ENCODE measurements at places on chromosomes 16 and 17.

DNA sequence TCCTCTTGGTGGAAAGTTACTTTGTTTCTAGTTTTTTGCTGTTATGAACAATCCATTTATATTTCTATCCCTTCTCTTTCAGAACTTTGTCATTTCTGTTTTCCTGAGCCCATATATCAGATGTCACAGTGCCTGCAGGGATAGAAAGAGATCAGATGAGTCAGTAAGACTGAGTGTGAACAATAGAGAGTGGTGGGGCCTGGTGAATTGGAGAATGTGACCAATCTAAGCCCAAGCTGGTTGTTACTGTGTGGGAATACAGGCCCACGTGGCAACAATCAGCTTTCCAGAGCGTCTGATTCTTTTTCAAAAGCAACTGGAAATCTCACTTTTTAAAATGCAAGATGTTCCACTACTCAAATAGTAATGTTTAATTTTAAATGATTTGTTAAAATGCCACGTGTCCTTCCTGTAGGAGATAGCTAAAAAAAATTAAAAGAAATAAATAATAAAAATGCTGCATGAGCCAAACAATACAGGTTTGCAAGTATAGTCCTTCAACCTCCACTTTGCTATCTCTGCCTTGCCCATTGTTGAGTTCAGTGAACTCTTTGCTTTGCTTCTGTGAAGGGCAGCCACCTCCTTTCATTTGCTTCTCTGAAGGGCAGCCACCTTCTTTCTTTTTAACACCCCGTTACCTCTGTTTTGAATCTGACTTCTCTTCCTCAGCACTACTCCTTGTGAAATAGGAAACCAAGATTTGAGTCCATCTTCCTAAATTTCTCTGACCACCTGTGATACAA lies 9.6 kb downstream of the DCTN5 start:
- DNase-seq: no peak

DNA sequence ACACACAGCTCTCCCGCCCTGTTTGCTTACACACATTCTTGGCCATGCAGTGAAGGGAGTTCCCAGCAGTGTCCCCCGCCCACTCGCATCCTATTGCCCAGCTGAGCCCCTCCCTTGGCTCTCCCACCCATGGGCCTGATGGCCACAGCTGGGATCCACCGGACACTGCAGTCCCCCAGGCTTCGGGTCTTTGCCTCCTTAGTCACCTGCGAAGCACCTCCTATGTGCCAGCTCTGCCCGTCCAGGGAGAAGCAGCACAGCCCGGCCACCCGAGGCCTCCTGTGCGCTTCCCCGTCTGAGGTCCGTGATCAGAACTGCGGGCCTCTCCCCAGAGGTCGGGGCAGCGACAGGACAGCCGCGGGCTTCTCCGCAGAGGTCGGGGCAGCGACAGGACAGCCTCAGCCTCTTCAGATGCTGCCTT lies 136.9 kb downstream of the BANP start:
- DNase-seq: no peak

GRCh38 chr16:75248142-75248535 lies 3.3 kb downstream of the BCAR1 start:
- no peak for DNase-seq

DNA sequence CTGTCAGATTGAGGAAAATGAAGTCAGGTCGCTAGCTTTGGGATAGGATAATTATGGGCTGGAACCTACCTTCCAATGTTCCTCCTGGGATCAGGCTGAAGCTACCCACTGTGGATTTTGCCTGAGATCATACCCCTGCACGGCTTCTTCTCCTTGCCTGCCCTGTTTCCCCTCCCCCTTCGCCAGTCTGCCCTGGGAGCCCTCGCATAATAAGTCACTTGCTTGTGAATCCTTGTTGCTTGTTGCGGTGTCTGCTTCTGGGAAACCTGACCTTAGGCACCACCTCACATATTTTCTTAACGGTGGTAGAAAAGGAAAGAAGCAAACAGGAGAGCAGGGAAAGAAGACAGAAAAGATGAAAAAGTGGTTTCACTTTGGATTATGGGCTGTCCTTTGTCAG lies 13.3 kb upstream of the PMP22 start:
- DNase-seq: no peak

DNA sequence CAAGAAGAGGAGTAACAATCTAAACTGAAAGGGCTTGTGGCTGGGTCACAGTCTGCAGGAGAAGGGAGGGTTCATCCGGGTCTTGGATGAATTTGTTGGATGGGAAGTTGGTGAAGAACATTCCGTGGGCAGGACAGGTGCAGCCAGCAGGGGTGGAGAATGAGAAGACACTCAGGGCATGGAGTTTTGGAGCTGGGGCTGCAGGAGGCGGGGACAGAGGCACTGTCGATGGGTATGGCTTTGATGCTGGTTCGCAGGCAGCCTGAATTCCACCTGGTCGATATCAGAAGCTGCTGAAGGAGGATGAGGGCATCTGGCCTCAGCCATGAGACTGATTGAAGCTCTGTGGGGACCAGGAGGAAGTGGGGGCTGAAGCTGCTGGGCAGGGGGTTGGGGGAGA lies 36.1 kb upstream of the CBFA2T3 start:
- no peak for DNase-seq

- no peak for DNase-seq
These were observed 7.9 kb downstream of the P2RX5 start for GRCh38 chr17:3688027-3688553.

DNA sequence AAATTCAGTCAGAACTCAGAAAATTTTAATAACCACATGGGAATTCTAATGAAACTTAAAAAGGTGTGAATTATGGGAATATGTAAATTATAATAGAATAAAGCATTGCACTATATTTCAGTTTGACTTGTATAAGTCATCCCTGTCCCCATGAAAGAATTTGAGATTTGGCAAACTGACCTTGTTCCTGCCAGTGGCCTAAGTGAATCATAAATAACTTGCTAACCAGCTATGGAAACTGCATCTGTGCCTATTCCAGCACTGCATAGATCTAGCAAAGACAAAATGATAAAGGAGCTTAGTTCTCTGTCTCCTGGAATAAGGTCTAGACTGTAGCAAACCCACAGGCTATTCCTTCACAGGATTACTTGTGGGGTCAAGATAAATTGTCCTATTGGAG lies 106.8 kb upstream of the NOG start:
- no peak for DNase-seq

DNA sequence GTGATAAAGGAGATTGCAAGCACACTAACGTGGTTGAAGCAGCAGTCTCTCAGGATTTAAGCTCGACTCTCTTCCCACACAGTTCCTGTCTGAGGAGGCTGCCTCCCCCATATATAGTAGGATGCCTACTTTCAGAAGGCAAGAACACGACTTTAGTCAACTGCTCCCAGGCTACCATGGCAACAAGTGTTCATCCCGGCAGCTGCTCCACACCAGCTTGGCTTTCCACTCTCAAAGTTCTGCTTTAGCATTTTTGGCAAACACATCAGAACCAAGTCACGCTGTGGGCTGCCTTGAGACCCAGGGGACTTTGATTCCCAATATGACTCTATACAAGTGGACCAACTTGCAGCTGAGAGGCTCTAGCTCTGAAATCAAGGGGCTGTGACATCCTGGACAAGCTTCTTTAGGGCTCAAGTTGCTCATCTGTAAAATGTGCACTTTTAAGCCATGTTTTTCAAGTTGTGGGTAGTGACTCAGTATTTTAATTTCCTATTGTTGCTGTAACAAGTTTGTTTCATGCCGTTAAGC lies 16.5 kb downstream of the ZP2 start:
- DNase-seq: no peak

DNA sequence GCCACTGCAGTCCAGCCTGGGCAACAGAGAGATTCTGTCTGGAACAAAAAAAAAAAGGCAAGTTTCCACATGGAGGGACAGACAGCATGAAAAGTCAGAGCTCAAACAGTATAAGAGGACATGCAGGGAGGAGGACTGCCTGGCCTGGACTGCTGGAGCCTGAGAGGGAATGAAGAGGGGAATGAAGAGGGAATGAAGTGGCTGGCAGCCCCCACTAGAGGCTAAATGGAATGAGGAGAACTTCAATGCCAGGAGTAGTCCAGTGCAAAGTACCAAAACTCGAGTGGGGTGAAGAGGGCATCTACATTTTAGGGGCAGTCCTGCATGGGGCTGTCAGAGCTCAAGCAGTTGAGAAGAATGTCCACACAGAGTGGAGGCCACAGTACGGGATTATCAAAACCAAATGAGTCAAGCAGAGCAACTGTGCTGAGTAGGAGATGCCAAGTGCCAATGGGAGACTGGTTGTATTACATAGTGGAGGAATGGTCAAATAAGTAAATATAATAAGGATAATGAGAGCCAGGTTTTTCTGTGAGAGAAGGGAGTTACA lies 22.9 kb downstream of the IKZF3 start:
- DNase-seq: no peak

- DNase-seq: no peak
These were observed 9.7 kb downstream of the RAD51C start for GRCh38 chr17:58702045-58702476.

DNA sequence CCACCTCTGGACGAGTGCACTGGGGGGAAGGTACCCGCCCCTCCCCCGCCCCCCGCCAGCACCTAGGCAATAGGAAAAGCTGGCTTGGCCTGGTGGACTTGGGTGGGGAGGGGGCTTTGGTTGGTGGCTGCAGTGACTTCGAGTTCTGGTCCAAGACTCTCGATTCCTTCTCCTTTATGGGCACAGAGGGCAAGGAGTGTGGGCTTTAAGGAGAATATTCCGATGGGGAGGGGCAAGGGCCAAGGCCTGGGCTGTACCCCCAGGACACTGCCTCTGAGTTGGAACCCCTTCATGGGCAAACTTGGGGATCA lies 409 bp downstream of the ACSF2 start:
- no peak for DNase-seq

GRCh38 chr17:47964856-47965255 lies 6.1 kb upstream of the CDK5RAP3 start:
- DNase-seq: no peak

- DNase-seq: no peak
These were observed at the start of gene ARL5C for GRCh38 chr17:39165841-39166349. TSS of gene ARL5C (minus strand) at chr17:39166161. CDS start at chr17:39165760, 401 bp downstream.

DNA sequence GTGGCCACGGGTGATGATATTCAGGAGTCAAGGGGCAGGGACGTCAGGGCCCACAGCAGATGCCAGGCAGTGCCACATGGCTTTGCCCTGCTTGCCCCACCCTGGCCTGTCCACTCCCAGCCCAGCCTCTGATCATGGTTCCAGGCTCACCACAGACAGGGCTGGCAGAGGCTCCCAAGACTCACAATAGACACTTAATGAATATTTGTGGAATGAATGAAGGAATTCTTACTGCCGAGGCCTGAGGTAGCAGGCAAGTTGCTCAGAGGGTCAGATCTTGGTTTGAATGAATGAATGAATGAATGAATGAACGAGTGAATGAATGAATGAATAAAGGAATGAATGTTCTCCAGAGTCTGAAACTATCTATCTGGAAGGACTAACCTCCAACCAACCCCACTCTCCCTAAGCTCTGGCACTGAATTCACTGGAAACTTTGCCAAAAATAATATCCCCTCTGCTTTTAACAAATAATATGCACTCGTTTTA lies 60.9 kb downstream of the RAI1 start:
- DNase-seq: no peak

DNA sequence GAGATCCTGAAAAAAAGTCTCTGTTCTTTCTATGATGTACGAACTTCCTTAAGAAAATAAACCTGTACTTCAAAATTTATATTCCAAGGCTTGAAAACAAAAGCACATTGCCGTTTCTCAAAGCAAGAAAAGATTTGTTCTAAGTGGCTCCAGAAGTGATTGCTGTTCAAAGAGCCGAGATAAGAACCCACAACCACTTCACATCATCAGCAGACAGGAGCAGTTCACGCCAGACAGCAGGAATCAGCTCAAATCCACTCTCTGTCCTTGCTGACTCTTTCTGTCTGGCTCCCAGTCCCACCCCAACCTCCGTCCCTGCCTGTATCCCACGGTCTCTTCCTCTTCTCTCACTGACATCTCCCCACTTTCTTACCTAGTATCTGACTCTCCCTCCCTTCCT lies 85.0 kb upstream of the MYOCD start:
- DNase-seq: no peak

DNA sequence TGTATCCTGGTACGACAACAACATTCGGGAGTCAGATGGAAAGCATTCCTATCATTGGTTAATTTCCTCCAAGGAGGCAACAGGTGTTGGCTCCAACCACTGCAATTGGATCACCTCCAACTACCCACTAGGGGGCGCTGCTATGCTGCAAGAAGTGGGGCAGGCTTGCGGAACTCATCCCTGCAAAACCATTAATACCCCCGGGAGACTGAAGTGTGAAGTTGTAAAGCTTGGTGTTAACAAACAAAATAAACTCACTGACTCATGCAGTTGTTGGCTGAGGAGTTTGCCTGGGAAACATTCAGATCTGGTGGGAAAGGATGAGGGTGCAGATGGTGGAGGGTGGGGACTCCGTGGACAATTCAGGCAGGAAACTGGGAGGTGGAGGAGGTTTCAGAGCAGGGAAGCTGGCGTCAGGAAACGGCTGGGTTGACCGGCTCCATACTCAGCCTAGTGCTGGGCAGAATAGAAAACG lies 84.9 kb downstream of the HS3ST2 start:
- DNase-seq: peak; percentile 70

DNA sequence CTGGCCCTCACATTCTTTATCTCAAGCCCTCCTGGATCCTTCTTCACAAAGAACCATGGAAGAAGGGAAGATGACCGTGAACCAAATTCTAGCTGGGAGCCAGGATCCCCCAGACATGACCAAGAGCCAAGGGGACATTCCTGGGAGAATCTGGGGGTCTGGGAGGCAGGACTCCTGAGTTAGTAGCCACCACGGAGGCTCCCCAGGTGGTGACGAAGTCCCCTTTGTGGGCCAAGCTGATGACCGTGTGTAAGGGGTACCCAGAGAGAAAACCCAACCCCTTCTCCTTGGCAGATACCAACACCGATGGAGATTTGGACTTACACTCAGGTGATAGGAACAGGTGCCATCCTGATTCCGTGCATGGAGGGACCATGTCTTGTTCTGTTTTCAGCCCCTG lies 6.8 kb upstream of the GFAP start:
- DNase-seq: no peak

DNA sequence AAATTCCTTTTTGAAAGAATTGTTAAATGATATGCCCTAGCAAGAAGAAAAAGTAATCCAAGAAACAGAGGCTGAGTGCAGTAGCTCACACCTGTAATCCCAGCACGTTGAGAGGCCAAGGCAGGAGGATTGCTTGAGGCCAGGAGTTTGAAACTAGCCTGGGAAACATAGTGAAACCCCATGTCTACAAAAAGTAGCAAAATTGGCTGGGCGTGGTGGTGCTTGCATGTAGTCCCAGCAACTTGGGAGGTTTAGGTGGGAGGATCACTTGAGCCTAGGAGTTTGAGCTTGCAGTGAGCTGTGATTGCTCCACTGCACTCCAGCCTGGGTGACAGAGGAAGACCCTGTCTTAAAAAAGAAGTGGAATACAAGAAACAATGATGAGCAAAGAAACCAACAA lies 56.1 kb downstream of the NT5M start:
- DNase-seq: no peak

Data from HepG2 (cell line).